Activated naive CD4-positive, alpha-beta T cell treated with Interleukin-2 at 50 U/mL for 16 hours (primary cell): ENCODE measurements at places on chromosomes 3 and 15.

- peak; percentile 14 for DNase-seq
These were observed 2.0 kb downstream of the TMEM158 start for GRCh38 chr3:45223889-45224727.

DNA sequence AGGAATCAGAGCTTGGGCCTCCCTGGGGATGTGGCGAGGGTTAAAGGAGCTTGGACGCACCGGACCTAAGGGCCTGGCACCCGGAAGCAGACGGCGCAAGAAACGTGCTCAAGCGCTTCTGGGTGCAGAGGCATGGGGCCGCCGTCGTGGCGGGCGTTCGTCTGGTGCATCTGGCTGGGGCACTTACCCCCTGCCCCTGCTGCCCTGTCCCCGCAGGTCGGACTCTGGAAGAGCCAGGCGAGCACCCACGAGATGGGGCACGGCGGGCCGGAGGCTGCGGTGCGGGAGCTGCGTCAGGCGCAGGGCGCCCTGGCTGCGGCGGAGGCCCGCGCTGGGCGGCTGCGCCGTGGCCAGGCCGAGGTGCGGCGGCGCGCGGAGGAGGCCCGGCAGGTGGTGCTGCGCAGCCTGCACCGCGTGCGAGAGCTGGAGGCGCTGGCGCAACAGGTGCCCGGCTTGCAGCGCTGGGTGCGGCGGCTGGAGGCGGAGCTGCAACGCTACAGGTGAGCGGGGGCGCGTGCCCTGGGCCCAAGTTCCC lies 2.5 kb downstream of the EFCC1 start:
- DNase-seq = peak; percentile 62

GRCh38 chr3:16888785-16889607 lies 4.2 kb downstream of the PLCL2 start:
- peak; percentile 24 for DNase-seq

DNA sequence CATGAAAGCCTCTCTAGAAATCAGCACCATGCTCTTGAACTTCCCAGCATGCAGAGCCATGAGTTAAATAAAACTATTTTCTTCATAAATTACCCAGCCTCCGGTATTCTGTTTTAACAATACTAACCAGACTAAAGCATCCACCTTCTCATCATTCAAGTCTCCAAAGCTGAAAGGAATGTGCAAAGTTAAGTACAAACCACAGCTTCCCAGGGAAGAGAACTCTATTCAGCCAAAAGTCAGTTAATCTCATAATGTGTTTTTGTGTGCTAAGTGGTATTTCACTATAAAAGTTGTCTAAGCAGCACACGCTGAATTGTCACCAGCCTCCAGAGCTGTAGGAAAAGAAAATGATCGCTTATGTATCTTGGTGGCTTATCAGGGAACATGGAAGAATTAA lies 135.5 kb upstream of the KCNH8 start:
- DNase-seq = no peak

GRCh38 chr3:52874160-52874701 lies 23.1 kb downstream of the STIMATE start:
- DNase-seq = no peak

GRCh38 chr3:134239538-134239937 lies 11.1 kb downstream of the RYK start:
- DNase-seq = no peak

DNA sequence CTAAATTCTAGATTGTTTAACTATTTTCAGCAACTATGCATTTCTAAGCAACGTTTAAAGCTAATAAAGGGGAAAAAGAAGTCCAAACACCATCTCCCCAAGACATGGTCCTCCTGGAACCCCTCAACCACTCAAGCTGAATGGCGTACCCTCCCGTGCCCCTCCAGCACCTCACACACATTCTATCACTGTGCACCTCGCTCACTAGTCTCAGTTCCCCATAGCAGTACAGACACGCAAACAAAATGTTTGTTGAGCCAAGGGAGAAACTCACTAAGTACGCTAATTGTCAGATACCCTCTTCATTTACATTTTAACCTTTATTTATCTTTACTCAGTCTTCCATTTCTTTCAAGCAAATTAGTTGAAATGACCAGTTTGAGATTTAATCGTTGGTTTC lies 48.8 kb downstream of the ACAP2 start:
- DNase-seq = no peak

DNA sequence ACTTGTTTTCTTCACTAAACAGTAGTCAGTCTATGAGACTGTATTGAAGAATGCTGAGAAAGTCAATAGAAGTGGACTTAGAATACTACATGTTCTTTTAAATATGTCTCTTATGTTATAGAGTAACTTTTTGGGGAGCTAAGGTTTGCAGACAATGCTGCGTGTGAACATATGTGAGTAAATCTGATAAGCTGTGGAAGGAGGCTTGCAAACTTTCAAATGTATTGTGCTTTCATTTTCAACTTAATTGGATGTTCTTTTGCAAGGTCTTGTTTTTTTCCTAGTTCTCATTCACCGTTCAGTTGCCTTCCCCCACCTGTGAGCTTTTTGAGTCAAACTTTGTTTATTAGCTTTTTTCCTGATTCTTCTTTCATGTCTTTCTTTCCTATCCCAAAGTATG lies 176.2 kb downstream of the LPP start:
- DNase-seq = no peak

- DNase-seq = no peak
These were observed 146.6 kb downstream of the TBL1XR1 start for GRCh38 chr3:177050501-177051237.

GRCh38 chr3:79517766-79518413 lies 249.9 kb downstream of the ROBO1 start:
- DNase-seq = no peak

DNA sequence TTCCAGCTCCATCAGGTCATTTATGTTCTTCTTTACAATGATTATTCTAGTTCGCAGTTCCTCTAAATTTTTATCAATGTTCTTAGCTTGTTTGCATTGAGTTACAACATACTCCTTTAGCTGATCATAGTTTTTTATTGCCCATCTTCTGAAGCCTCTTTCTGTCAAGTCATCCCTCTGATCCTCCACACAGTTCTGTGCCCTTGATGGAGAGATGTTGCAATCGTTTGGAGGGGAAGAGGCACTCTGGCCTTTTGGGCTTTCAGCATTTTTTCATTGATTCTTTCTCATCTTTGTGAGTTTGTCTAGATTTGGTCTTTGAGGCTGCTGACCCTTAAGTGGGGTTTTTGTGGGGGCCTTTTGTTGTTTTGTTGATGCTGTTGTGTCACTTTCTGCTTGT lies 234.6 kb upstream of the CBLB start:
- DNase-seq = no peak

DNA sequence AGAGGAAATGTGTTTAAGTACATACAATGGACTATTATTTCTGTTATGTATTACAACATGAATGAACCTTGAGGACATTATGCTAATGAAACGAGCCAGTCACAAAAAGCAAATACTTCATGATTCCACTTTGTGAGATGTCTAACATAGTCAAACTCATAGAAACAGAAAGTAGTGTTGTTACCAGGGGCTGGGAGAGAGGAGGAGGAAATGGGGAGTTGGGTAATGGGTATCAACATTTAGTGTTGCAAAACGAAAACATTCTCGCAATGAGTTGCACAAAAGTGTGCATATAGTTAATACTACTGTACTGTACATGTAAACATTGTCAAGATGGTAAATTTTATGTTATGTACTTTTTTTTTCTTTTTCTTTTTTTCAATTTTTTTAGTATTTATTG lies 194.3 kb downstream of the IL5RA start:
- no peak for DNase-seq

GRCh38 chr15:45134682-45135604 lies 5.1 kb downstream of the DUOX1 start:
- DNase-seq = peak; percentile 26

DNA sequence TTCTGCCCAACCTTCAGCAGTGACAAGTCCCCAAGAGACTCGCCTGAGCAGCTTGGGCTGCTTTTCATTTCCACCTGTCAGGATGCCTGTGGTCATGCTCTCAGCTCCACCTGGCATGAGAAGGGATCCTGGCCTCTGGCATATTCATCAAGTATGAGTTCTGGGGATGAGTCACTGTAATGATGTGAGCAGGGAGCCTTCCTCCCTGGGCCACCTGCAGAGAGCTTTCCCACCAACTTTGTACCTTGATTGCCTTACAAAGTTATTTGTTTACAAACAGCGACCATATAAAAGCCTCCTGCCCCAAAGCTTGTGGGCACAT lies 3.5 kb downstream of the MYD88 start:
- no peak for DNase-seq

- no peak for DNase-seq
These were observed 16.8 kb downstream of the ATG7 start for GRCh38 chr3:11288786-11289637.

GRCh38 chr15:77162872-77163633 lies 92.1 kb upstream of the TSPAN3 start:
- DNase-seq = no peak

DNA sequence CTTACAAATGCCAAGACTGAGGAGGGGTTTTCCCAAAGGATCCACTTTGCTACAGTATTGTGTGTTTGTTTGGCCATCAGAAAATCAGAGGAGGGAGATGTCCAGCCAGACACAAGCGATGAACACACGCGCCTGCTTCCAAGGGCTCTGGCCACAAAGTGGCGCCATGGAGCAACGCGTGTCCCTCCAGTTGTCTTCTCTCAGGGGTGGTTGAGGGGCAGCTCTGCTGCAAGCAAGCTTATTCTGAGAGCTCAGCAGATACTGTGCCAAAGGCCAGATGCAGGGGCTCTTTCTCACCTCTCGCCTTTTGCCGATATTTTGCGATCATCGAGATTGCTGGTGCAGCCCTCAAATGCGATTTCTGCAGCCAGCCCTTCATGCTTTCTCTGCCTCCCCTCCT lies 88.9 kb upstream of the OSBPL11 start:
- no peak for DNase-seq

DNA sequence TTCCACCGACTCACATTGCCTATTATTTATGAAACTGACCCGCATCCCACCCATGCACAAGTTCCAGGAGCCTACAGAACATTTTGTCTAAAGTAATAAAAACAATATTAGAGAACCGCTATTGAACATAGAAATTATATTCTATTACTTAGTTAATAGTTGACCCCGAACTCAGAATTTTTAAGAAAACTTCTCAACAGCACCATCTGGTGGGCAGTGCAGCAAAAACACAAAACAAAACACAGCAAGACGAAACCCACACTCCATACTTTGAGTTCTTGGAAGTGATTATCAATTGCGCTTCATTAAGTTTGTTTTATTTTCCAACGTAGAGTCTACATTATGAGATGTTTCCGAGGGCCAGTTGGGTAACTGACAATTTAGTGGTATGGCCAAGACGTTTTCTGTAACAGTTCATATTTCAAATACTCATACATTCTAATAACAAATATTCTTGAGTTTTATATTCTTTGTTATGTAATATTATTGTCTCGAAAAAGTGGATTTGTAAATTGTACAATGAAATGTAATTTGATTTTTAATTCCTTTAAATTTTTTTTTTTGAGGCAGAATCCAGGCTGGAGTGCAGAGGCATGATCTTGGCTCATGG lies 24.0 kb upstream of the C3orf70 start:
- DNase-seq = peak; percentile 11

- no peak for DNase-seq
These were observed 13.8 kb downstream of the TMEM266 start for GRCh38 chr15:76073554-76073953.

GRCh38 chr3:11625376-11626083 lies 18.2 kb downstream of the VGLL4 start:
- DNase-seq = no peak

DNA sequence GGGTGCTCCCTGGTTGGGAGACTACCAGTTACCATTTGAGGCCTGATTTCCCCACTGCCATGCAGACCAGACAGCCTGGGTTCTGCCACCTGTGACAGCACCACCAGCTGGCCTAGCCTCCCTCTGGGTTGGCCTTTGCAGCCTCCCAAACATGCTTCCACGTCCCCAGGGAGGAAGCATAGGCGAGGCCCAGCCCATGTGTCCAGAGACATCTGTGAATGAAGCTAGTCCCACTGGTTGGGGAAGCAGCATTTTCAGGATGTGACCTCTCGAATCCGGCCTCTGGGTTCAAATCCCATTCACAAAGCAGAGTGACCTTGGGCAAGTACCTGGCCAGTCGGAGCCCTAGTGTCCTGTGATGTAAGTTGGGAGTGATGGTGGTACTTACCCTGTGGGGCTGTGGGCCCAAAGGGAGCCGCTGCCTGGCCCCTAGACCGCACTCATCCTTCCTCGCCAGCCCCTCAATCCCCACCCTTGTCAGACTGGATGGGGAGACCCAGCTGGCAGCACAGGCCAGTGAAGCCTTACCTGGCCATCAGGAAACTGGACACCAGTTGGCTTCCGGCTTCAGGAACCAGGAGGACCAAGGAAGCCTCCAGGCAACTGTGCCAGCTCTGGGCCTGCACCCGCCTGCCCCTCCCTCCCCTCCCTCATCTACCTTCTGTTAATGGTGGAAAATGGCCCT lies 6.0 kb downstream of the KLF15 start:
- no peak for DNase-seq

GRCh38 chr3:107455621-107456020 lies 67.1 kb upstream of the BBX start:
- no peak for DNase-seq

GRCh38 chr3:130828948-130829947 lies 64.6 kb upstream of the ATP2C1 start:
- DNase-seq = no peak

- no peak for DNase-seq
These were observed 140.4 kb upstream of the CGNL1 start for GRCh38 chr15:57235873-57236272.

GRCh38 chr15:32747921-32748342 lies 30.1 kb downstream of the GREM1 start:
- DNase-seq = no peak

DNA sequence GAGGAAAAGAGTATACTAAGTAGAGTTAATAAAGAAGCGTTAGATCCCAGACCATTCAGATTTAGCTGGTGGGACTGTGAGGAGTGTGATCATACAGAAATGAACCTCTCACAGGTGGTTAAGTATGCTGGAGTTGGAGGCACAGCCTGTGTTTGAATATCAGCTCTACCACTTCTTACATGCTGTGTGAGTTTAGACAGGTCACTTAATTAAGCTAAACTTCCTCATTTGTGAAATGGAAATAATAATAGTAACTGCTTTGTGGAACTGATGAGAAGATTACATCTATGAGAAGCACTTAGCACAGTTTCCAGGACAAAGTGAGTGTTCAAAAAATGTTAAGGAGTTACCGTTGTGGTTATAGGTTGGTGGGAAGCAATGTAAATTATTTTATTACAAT lies 8.4 kb downstream of the ACP3 start:
- no peak for DNase-seq

- no peak for DNase-seq
These were observed 18.2 kb downstream of the EIF3J start for GRCh38 chr15:44554934-44555723.

GRCh38 chr15:90436952-90437351 lies 48.9 kb downstream of the IQGAP1 start:
- DNase-seq = no peak

DNA sequence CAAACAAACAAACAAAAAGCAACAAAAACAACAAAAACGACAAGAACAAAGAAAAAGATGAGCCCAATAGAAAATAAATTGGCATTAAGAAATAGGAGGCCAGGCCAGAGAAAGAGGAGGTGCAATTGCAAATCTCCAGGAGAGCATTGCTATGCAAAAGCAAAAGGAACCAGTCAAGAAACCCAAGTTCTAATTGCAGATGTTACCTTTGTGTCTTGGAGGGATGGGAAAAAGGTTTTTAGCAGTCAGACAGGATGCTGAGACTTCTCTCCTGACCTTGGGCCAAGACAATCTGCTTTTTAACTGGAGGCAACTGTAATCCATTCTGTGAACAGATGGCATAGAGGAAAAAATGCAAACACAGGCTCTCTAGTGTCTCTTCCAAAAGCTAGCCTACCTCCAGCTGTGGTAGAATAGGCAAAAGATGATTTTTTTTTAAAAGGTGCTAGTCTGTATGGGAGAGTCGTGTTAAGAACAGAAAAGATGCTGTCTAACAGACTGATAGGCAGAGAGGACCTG lies 56.4 kb downstream of the LSAMP start:
- DNase-seq = no peak

GRCh38 chr15:29731865-29732264 lies 90.4 kb downstream of the TJP1 start:
- DNase-seq = no peak
